Fibroblast of skin of back (primary cell): ENCODE measurements at places on chromosomes 11 and 22.

- peak; percentile 99 for DNase-seq
These were observed 4.0 kb upstream of the FTH1 start for GRCh38 chr11:61971248-61972111.

DNA sequence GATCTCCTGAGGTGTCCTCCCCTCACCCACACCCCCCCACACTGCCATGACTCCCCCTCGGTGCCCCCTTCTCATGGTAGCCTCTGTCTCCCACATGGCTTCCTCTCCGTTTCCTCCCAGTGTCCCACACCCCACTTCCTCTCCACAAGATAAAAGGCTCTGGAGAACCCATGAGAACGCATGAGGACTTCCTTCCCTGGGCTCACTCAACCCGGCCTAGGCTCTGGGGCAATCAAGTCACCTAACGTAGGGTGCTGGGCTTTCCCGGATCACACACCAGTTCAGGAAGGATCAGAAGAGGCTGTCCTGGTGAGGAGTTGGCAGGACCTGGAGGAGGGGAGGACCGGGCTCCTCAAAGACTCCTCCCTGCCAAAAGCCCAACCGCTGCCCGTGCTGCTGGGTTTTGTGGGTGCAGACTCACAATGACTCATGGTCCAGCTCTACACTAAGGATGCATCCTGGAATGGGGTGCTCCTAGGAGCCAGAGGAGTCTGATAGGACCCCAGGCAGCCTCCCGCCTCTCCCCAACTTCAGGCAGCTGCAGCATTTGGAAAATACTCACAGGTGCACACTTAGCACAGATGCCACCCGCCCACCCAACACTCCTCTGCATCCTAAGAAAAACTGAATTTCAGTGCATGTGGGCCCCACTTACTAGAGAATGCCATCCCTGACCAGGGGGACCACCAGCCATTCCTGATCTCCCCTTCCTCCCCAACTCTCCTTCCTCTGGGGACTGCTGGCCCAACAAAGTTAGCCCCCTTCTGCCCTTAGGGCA is 21.0 kb downstream of the SLC22A12 start:
- no peak for DNase-seq

DNA sequence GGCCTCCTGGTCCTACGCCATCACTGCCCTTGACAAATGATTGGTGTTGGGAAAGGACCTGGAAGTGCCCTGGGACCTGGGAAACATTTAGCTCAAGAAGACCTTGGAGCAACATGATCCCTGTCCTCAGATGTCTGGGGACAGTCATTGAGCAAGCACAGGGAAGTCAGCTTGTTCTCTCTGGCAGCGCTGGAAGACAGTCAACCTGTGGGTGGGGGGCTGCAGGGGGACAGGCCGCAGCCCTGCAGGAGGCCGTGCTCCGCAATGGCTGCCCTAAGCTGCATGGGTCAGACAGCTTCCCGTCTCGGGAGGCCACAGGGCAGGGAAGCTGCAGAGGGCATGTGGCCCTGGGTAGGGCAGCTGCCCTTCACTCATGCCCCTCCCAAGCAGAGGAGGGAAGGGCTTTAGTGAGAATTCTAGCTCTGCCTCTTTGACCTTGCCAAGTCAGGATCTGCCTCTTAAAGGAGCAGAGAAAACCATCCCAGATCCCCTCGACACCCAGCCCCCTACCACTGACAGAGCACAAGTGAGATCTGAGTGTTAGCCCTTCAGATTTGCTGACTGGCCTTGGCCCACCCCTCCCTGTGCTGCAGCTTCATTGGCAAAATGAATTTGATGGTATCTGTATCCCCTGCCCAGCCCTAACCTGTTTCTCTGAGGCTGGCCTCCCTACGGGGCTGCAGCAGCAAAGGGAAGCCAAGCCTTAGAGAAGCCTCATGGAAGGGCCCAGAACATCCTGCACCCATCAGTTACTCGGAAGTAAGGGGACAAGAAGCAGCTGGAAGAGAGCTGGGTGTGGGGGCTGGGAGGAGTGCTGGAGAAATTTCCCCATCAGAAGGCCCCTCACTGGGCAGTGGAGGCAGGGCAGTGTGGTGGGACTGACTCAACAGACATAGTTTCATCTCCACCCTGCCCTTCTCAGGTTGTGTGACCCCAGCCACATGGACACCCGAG is 6.2 kb upstream of the SREBF2 start:
- DNase-seq = no peak

DNA sequence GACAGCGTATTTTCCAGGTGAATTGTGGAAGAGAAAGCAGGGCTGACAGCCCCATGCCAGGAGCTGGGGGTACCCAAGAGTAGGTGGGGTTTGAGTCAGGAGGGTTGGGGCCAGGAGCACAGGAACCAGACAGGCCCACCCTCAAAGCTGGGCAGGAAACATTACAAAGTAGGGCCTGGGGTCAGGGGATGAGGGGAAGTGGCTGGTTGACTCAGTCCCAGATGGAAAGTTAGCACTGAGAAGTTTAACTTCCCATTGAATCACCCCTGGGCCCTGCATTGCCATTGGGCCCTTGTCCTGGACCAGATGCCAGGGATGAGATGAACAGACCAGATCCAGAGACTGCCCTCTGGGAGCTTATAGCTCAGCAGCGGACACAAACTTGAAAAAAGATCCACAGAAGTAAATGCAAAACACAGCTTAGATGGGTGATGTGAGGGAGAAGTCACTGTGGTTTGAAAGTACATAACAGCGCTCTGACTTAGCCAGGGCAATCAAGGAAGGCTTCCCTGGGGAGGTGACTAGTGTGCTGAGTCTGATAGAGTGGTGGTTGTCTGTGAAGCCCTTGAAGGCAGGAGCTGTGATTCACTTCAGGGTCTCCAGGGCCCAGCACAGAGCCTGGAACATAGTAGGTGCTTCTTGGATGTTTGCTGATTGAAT is 2.2 kb downstream of the MAFF start:
- peak; percentile 63 for DNase-seq

DNA sequence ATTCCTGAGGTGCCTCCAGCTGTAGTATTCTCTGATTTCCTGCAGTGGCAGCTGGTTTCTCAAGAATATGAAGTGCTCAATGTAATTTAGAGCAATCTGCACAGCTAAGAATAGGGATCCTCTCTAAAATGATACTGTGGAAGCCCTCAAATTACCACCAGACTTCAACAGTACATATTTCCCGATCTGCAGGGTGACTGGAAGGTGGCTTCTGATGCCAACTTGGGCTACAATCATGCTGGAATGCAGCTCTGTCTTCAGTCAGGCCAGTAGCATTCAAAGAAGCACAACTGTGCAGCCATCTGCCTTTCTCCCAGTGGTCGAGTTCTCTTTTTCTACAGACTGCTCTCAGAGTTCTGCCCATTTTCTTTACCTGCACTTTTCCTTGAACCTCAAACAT is 55.5 kb upstream of the CD5 start:
- no peak for DNase-seq

- peak; percentile 98 for DNase-seq
These were observed 716.4 kb downstream of the KCNA4 start for GRCh38 chr11:29300420-29300819.

DNA sequence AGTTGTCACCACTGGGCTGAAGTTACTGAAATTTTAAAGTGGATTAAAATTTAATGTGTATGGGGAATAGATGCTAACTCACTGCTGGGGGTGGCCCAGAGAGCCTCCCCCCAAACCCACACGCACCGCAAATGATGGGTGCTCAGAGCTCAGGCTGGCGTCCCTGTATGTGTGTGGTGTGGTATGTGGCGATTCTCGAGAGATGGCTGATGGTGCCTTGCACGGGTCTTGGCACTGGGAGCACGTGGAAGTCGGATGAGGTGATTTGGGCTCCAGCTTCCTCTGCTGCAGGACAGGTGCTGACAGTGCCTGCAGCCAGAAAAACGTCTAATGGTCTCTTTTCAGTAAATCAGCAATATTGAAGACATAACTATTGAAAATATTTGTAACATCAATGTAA is 1473.3 kb downstream of the TBC1D22A start:
- DNase-seq = no peak

- no peak for DNase-seq
These were observed 29.2 kb downstream of the A4GALT start for GRCh38 chr22:42691440-42691839.

DNA sequence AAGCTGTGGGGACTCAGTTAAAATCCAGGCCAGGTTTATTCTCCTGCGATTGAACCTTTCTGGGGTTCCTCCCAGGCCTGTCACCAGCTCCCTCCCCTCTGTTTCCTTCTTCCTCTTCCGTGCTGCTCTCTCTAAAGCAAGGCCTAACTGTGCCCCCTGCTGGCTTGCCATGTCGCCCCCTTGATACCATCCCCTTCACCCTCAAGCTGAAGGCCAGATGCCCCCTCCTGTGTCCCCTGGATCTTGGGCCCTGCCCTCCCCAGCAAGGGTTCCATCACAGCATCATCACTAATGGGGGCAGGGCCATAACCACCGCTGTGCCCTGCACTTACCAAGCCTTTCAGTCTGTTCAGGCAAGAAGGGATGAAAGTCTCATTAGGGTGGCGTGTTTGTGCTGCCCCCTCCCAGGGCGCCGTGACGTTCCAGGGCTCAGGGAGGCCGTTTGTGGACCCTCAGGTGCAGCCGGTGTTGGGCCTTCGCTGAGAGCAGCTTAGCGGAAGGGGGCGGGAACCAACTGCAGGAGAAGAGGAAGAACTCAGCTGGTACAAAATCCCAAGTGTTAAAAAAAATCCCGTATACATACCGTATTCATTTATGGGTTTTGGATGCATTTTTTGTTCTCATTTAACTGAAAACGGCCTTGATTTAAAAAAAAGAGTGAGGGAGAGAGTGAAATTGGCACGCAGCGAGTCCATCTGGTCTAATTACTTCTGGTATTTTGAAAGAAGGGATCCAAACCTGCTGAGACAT is 69.9 kb downstream of the MPPED1 start:
- no peak for DNase-seq

- no peak for DNase-seq
These were observed 7.0 kb downstream of the LGR4 start for GRCh38 chr11:27465629-27466028.

DNA sequence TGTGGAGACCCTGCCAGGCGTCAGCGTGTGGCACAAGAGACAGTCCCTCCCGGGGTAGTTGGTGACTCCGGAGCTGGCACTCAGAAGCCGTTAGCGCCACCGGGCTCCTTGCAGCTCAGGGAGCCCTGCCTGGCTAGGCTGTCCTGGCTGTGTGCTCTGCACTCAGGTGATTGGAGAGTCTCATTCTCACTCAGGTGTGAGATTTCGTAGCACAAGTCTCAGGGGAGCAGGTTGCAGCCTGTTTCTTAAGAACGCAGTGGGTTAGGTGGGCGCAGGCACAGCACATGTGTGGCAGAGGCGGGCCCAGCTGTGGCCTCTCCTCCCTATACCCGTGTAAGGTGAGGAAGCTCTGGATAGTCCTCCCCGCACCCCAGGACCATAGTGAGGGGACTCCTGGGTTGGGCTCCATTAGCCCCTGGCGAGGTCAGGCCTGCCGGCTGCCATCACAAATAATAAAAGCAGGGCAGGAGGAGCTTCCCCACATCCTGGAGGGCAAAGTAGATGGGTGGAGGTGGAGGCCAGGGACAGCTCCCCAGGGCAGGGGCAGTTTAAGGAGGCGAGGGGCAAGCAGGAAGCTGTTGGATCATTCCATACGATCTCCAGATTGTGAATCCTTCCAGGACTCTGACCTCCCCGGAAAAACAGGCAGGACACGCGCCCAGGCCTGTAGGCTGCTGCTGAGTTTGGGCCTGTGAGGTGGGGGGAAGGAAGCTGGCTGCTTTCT is 39.4 kb downstream of the SBF1 start:
- DNase-seq = no peak

GRCh38 chr11:36091256-36091811 is 147.5 kb downstream of the LDLRAD3 start:
- peak; percentile 56 for DNase-seq

DNA sequence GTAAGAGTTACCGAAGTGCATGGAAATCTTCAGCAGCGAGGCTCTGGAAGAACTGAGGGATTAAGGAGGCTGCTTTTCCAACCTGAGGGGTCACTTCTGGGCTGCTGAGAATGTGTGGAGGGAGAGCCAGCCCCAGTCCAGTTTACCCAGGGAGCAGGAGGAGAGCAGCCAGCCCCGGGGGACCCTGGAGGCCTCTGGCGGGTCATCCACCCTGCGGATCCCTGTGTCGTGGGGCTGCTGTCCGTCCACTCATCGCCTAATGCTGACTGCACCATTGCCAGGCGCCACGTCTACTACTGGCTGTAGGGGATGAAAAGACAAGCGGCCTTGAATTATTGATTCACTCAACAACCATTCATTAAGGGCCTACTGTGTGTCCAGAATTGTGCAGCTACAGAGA is 228.7 kb upstream of the TBCEL start:
- no peak for DNase-seq

- DNase-seq = no peak
These were observed 26.2 kb downstream of the ELF5 start for GRCh38 chr11:34487430-34487829.

DNA sequence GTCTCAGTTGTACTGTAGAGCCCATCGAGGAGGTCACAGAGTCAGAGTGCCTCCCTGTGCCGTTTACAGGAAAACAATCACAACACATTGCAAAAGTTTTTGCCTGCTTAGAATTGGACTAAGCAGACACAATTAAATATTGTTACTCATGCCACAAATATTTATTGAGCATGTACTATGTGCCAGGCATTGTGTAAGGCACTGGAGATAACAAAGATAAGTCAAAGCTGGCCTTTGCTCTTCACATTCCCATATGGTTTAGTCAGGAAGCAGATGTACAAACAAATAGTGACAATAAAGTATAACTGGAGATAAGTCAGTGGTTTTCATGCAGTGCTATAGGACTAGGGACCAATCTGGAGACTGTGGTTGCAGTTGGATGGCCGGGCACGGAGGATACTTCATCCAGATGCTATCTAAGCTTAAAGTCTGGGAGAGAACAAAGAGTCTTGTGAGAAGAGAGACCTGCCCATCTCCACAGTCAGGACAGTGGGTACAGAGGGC is 550.7 kb downstream of the INSC start:
- DNase-seq = no peak

DNA sequence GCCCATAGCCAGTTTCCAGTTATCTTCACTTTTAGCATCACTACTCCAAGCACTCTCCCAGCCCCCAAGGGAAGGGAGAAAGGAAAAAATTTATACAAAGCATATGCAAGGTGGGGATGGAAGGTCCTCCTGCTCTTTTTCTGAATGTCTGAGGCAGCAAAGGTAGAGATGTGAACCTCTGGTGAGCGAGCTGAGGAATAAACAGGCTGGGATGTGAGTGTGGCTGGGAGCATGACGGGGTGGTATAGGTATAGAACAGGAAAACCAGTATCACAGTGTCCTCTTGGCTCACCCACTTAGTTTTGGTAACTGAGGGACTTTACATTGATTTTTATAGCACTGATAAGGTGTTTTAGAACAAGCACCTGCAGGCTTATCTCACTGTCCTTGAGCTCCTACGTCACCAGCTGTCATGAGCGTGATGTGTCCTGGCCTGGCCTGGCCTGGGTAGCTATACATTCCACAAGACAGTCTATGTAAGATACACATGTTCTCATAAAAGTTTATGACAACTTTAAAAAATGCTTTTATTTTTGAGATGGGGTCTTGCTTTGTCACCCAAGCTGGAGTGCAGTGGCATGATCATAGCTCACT is 10.3 kb upstream of the POLD3 start:
- no peak for DNase-seq

DNA sequence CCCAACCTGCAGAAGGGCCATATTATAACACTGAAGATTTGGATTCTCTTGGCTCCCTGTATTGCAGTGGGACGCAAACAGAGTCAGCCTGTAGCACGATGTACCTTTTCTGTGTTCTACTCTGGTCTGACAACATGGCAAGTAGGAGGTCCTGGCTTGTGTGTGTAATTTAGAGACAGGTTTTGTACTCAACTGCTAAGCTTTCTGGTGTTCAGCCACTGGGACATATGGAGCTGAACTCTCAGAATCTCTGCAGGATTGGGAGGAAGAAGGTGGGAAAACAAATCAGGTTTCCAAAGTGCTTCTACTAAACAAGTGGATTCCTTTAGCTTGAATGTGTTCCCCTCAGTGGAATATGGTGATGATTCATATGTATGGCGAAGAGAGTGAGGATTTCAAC is 192.5 kb upstream of the MTMR2 start:
- DNase-seq = no peak
